ENCODE measurements at places on chromosomes 12 and 14.

DNA sequence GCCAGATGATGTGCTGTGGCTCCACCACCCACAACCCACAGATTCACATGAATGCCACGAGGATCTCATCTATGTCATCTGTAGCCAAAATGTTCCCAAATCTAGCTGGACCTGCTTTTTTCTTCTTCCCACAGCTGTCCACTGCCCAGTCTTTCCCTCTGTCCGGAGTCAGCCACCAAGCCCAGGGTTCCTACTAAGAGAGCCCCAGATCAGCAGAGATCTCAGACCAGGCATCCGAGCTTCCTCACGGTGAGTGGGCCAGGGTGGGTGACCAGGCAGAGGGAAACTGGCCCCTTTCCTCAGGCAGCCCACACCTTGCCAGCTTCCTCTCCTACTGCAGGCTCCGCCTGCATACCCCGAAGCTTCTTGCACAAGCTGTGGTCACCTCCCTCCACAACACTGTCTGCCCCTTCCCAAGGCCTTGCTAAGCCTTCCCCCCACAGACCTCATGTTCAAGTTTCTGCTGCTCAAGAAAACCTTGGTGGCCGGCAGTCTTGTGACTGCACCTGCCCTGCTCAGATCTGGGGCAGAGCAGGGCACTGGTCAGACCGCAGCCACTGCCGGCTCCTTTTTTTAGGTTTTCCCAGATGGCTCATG lies 81.4 kb downstream of the ACTN1 start:
- DNase-seq: no peak

- DNase-seq: no peak
These were observed 259.8 kb downstream of the SYT1 start for GRCh38 chr12:79124385-79124784.

DNA sequence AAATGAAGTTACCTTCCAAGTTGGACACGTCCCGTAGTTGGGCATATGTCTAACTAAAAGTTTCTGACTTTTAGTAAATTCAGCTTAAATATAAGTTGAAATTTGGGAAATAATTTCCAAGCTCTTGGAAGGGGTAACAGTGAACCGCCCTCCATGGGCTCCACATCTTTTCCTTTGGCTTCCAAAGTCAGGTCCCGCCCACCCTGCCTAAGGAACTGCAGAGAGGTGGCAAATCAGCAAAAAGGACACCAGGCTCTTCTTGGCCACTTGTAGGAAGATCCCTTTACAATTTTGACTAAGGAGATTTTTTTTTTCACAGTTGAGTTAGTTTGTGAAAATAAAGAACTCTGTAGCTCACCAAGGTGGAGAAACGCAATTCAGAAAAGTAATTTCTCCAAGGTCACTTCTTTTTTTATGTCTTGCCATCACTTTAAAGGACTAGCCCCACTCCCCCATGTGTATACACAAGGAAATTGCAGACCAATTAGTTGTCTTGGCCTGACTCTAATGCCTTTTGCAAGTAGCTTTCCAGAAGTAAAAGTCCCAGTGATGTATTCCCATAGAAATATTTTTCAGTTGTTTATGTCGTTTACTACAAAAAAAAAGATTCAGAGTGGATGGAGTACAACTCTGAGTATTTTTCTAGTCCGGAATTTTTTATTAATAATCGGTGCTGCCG lies 181.2 kb downstream of the PELI2 start:
- DNase-seq: no peak

- DNase-seq: no peak
These were observed 103.7 kb upstream of the MDM1 start for GRCh38 chr12:68435816-68436215.

GRCh38 chr12:109099431-109100020 lies 2.1 kb downstream of the UNG start:
- DNase-seq: no peak

DNA sequence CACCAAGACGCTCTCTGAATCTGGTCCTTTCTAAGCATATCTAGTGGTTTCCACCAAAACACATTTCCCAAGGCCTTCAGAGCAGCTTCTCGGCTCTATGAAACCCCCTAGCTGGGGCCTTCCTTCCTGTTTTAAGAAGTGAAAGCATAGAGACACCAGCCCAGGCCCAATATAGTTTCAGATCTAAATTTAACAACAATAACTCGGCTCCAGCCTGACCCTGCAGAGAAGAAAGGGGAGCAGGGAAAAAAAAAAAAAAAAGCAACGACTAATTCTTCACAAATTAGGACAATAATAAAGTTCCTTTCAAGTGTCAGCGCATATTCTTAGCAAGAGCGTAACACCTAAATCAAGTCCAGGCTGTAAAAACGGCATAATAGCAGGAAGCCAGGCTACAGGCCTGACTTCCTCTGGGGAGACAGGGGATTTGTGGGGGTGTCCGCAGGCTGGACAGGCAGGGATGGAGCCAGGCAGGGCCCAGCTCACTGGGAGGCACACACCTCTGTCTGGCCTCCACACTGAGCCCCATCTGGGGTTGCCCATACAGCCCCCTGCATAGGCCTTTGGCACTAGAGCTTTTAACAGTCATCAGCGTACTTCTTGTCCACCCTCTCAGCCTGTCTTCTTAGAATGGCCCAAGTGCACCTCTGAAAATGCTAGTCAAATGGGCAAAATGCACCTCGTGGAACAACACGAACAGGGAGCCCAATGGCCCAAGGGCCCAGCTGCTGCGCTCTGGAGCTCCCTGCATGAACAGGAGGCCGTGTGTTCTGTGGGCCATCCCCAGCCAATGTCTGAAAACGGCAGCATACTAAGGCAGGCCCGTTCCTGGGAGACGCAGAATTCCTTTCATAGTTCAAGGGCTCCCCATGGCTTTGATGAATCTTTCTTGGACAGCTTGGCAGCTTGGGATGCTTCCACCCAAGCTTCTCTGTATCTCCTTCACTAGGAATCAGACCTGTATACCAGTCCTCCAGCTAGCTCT lies 772.9 kb downstream of the MED13L start:
- DNase-seq: no peak

DNA sequence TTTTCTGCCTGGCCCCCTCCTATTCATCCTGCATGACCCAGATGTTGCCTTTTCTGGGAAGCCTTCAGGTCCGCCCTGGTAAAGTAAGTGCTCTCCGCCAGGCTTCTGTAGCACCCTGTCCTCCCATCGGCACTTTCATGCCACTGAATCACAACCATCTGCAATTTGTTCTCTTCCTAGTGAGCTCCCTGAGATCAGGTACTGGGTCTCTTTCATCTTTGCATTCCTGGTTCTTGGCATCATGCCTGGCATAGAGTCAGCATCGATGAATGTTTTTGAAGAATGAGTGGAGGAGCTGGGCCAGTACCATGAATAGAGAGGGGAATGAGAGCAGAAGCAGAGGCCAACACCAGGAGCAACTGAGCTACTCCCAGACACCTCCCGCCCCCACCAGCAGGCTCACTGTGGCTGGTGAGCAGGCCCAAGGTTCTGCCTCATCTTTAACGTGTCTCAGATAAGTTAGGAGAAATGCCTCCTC lies 13.1 kb downstream of the ZDHHC22 start:
- DNase-seq: no peak

Measured in stimulated activated CD4-positive, alpha-beta T cell treated with anti-CD3 and anti-CD28 coated beads, Interleukin-15, amount 100 ng/mL, for 1 hour (primary cell).